ENCODE measurements at places on chromosomes 16 and 17. TPM values are rescaled to one million over a fixed set of nuclear protein-coding genes. Genes with fewer than 3 reads are reported as not detected.
A peak's percentile ranks its signal among the peaks of the same experiment; 100 is the strongest.

- no peak for DNase-seq
Observed at GRCh38 chr17:80962356-80963329, 29.0 kb upstream of the CHMP6 start.

DNA sequence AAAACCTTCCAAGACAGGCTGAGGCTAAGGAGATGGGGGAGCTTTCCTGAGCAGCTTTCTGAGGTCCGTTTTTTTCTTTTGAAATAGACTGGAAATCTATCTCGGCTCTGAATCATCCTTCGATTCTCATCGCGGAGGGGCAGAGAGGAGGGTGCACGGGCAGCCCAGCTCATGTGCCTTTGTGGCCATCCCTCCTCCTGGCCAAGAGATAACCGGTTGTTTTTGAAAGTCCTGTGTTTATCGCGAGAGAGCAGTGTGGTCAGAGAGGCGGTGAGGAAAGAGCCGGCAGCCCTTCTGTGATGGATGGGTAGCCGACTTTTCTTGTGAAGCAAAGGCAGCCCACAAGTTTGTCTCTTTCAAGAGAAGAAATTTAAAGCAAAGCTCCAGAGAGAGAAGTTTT, 191.6 kb downstream of the CCDC182 start:
- no peak for DNase-seq

DNA sequence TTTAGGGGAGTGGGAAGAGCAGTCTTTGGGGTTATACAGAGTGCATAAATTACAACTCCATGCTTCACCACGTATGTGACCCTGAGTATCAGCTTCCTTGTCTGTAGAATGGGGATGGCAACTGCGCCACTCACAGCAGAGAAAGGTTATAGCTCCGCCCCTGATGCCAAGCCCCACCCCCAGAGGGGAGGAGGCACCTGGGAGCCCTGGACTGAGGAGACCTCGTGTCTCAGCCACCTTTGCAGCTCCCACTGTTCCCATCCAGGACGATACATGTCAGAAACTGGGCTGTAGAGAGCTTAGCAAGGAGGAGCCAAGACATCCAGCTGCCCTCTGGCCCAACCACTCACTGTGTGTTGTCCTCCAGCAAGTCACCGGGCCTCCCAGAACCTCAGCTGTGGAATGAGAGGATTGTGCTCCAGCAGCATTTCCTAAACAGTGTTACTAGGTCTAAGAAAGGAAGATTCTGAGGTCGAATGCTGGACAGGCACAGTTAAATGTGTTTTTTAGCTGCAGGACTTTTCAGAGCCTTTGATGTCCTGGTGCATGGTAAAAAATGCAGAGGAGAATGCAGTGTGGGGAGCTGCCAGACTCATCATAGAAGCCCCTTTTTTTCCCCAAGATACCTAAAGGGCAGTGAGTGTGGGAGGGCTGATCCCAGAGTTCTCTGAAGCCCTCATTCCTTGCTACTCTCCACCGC, 49.4 kb downstream of the BEAN1 start:
- DNase-seq: peak; percentile 44

GRCh38 chr17:21167303-21167702, 40.5 kb downstream of the DHRS7B start:
- no peak for DNase-seq

DNA sequence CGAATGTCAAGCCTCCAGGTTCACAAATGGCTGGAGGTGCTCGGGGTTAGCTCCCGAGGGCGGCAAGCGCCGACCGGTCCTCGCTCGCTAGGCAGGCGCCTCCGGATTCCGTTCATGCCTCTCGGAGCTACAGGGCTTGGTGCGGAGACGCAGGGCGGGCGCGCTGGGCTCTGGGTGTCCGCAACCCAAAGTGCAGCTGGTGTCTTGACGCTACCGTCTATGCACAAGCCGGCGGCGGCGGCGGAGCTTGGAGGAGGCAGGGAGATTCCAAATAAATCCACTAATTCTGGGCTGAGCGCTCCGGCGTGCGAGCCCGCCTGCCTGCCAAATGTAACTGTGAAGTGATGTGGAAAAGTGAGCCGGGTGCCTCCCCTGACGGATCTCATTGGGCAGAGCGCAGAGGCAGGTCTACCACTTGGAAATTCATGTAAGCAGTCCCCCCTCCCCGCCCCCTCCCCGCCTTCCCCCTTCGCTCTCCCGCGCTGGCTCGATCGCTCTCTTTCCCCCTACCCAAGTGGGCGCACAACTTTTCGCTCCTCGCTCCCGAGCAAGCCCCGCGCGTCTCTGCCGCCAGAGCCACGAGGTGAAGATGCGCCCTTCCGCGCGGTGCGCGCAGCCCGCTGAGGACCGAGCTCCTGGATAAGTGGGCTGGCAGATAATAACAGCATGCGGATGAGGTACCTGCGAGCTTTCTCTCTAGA, at the start of gene CDH8:
CDH8 (minus strand) TSS at position 338 of the 701 bp plus-strand sequence. CDS start 15,035 bp downstream, outside the sequence.
- DNase-seq: no peak

GRCh38 chr16:48824271-48824670, 214.3 kb upstream of the N4BP1 start:
- DNase-seq: peak; percentile 39

GRCh38 chr16:29154088-29154487, 169.2 kb downstream of the LAT start:
- no peak for DNase-seq

Gene NDRG4
- total RNA-seq: 15.8 TPM

GRCh38 chr17:19590912-19591551, 57.4 kb downstream of the SLC47A1 start:
- DNase-seq: no peak

Gene LITAF
- 140 TPM for total RNA-seq

DNA sequence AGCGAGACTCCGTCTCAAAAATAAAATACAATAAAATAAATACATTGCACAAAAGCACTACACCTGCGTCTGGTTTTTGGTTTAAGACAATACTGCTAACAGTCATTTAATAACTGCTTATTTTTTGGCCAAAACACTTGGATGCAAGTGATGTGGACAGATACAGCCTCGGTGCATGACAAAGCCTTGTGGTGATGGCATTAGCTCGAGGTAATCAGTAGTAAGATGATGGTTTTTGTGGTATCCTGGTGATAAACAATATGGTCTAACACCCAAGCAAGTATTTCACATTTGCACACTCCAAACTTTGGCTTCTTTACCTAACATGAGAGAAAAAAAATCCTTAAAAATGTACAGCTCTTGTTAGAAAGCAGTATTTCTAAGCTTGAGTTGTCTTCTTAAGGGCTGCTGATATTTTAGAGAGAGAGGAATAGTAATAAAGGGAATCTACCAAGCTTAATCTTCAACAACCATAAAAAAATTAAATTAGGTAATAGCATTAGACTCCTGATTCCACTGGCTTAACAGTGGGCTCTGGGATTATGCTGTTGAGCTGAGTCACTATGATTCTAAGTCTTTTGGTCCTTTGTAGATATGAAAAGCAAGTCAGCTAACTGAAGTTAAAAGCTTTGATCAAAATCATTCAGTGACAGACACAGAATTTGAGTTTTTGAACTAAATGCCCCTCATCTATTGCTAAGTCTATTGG, 111.1 kb downstream of the VPS53 start:
- DNase-seq: no peak

- peak; percentile 76 for DNase-seq
Observed at GRCh38 chr17:6651919-6652452, 424 bp downstream of the C17orf100 start.

Gene PRR35
- not detected for total RNA-seq

GRCh38 chr17:53449324-53449723, 373.4 kb upstream of the KIF2B start:
- no peak for DNase-seq

Gene ACE
- 24.6 TPM for total RNA-seq

DNA sequence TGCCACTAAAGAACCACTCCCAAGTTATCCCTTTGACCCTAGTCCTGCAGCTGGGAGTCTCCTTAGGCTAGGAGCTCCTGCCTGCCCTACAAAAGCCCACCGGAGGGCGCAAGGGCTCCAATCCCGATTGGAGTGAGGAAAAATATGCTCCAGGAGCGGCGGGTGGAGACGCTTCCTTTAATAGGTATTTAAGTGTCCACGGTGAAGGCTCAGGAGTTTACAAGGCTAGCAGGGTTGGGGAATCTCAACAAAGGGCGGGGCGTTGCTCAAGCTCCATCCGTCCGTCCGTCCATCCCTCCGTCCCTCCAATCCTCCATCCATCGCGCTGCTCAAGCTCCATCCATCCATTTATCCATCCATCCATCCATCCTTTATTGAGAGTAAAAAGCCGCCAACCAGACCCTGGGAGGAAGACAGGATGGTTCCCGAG, 556 bp upstream of the SPNS1 start:
- DNase-seq: peak; percentile 69

- no peak for DNase-seq
Observed at GRCh38 chr17:46978489-46979146, 435 bp downstream of the RPRML start.

DNA sequence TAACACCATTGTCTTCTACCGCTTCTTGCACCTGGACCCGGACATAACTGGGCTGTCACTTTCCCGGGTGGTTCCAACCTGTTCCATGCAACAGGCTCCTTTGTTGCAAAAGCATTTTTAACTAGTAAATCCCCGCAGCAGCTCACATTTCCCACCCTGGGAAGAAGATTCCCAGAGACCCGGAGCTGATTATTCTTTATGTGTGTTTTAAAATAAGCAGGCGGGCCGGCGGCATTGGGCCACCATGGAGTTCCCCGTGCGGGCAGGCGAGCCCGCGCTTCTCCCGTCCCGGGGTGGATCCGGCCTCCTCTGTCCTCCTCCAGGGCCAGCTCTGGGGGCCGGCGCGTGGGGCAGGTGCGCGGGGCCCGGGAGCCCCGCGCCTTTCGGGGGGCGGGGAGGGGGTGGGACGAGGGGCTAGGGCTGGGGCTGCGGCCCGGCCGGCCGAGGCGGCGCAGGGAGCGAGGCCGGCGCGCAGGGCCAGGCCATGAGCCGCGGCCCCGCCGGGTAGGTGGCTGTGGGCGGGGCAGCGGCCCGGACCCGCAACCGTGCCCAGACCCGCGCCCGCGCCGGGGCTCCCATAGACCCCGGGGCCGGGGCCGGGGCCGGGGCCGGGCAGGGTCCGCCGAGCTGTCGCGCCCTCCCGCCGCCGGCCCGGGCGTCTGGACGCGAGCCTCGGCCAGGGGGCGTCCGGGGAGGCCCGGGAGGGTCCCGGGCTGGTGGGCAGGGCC, 1.7 kb downstream of the CRAMP1 start:
- peak; percentile 50 for DNase-seq

- DNase-seq: no peak
Observed at GRCh38 chr16:86022381-86022960, 123.5 kb downstream of the IRF8 start.

Gene CCL16
- 0.44 TPM for total RNA-seq

DNA sequence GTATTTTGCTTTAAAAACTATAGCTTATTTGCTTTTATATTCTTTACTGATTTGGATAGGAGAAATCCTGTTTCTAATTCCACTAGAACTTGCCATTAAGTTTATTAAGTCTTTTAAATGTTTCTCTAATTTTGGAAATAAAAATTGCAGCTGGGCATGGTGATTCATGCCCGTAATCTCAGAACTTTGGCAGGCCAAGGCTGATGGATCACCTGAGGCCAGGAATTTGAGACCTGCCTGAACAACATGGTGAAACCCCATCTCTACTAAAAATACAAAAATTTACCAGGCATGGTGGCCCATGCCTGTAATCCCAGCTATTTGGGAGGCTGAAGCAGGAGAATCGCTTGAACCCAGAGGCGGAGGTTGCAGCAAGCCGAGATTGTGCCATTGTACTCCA, 30.7 kb downstream of the DNAH17 start:
- DNase-seq: no peak

GRCh38 chr17:74041869-74042640, 161.4 kb upstream of the RPL38 start:
- DNase-seq: no peak

Gene KCNJ16
- 0.09 TPM for total RNA-seq

DNA sequence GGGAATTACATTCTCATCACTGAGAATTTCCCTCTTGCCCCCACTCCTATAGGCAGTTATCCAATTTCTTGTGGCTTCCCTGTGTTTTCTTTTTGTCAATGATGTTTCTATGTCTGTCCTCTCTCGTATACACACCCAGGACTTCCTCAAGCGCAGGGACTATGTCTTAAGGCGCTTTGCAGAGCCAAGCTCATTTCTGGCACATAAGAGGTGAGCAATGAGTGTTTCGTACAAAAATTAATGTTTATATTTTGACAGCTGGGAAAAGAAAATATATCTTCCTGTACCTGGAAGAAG, 947 bp downstream of the DDX42 start:
- DNase-seq: peak; percentile 17

Gene TBX4
- total RNA-seq: not detected

DNA sequence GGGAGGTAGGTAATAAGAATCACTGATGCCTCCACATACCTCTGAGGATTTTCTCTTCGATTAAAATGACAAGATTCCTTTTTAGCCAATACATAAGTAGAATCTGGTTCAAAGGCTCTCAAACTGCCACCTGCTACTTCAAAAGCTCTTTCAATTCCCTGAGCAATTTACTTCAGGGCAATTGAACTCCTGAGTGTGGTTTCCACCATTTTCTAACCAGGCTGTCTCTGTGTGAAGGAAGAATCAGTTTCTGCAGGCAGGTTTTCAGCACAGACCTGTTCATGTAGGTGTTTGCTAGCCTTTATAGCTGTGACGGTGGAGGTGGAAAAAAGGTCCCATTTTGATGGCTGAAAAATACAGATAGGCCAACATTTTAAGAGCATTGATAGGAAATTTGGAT, 18.2 kb upstream of the HS3ST3B1 start:
- no peak for DNase-seq

GRCh38 chr17:46178550-46179214, 14.5 kb downstream of the KANSL1 start:
- no peak for DNase-seq

Gene TXNDC17
- total RNA-seq: 106 TPM

DNA sequence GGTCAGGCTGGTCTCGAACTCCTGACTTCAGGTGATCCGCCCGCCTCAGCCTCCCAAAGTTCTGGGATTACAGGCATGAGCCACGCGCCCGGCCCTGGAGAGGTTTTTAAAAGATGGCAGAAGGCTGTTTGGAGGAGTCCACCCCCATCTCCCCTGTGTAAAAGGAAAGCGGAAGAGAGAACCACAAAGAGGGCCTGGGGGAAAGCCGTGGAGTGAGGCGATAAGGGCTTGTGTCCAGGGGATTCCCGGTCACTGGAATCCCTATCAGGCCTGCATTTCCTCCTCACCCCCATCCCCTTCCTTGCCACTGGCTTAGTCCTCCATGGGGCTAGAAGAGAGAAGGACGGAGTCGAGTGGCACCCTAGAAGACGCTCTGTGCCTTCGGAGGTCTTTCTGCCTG, at the start of gene GP1BA:
GP1BA (plus strand) TSS at position 315 of the 400 bp plus-strand sequence. CDS start 328 bp downstream, outside the sequence.
- peak; percentile 23 for DNase-seq

DNA sequence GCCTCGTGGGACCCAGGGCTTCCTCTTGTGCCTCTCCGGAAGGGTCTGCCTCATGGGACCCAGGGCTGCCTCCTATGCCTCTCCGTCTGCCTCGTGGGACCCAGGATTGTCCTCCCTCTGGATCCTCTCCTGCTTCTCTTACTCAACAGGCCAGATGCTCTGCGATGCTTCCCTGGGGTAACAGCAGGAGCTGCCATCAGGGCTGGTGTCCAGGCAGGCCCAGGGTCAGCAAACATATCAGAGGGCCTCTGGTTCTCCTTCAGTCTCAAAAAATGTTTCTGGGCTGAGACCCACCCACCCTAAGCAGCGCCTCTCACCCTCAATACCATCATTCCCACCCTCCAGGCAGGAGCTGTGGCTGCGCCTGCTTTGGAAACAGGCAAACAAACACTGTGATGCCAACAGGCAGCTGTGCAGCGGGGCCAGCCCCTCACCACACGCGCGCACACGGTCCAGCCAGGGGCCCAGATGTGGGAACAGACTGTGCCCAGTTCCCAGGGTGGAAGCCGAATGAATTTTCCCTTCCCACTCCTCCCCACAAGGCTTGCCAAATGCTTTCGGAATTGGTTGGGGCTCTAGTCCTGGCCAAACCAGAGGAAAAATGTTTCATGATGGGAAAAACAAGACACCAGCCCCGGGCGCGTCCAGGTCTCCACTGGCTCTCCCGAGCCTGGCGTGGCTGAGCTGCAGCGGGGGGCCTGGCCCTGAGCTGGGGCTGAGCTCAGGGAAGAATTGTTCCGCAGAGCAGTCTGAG, 11.3 kb downstream of the TIMM22 start:
- no peak for DNase-seq

Data from mucosa of descending colon (tissue), 3 donors.